ENCODE measurements at places on chromosomes 2 and 18.

DNA sequence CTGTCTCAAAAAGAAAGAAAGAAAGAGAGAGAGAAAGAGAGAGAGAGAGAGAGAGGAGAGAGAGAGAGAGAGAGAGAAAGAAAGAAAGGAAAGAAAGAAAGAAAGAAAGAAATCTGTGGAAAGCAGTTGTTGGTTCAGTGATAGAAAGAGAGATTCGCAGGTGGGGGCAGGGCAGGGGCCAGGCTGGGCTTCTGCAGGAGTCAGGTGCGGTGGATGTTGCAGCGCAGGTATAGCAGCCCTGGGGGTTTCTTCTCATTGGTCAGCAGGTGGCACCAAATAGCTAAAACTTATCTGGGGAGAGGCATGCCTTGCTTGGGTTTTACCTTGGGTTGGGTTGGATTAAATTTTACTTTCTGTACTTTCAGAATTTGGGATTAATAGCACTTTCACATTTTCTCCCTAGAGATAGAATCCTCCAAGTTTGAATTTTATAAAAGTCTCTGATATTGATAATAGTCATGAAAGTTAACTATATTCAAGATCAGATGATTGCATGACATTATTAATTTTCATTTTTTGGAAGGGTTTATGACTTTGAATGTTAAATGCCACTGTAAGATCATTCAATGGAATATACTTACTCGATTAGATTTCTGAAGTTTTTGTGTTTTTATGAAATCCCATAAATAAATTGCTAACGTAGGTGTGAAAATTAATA lies 66.6 kb downstream of the SPTBN1 start:
- peak; percentile 81 for DNase-seq

- no peak for DNase-seq
Measured at GRCh38 chr2:143209570-143210445, 80.6 kb downstream of the ARHGAP15 start.

DNA sequence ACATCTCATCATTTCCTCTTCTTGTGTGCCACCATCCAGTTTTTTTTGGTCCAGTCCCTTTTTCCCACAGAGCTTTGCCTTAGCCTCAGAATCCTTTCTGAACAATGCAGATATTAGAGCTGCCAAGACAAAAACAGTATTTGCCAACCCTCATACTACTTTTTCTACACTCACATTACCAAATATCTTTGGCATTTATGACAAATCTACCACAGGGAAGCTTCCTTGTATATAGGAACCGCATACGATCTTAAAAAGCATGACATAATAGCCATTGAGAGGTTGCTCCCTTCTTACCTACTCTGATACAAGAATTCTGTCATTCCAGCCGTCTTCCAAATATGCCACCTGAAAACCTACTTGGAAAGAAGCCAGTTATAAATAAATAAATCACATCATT lies 9.4 kb downstream of the ZNF24 start:
- no peak for DNase-seq

- no peak for DNase-seq
Measured at GRCh38 chr2:174794851-174795374, 30.6 kb upstream of the CHRNA1 start.

DNA sequence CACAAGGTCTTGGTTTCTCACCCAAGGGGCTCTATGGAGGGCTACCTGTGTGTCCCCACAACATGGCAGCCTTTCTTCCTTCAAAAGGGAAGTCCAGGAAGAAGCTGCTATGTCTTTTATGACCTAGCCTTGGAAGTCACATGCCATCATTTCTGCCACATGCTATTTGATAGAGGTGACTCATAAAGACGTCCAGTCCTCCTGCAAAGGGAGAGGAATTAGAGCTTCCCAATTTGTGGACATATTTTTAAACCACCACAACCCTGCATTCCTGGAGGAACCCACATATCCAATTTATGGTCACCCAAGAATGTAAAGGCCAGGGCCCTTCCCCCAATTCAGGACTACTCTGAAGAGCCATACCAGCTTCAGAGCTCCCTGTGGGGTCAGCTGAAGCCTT lies 246.2 kb downstream of the CYP26B1 start:
- no peak for DNase-seq

DNA sequence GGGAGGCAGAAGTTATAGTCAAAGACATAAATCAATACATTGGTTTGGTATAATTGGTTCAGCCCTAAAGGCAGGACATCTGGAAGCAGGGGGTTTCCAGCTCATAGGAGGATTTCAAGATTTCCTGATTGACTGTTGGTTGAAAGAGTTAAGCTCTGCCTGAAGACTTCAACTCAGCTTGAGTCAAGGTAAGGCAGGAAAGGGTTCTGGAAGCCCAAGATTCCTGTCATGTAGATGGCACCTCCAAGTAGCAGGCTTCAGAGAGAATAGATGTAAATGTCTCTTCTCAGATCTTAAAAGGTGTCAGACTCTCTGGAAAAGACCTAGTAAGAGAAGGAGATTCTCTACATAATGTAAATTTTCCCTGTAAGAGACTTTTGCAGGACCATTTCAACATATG lies 335.3 kb downstream of the RIT2 start:
- DNase-seq, result no peak

DNA sequence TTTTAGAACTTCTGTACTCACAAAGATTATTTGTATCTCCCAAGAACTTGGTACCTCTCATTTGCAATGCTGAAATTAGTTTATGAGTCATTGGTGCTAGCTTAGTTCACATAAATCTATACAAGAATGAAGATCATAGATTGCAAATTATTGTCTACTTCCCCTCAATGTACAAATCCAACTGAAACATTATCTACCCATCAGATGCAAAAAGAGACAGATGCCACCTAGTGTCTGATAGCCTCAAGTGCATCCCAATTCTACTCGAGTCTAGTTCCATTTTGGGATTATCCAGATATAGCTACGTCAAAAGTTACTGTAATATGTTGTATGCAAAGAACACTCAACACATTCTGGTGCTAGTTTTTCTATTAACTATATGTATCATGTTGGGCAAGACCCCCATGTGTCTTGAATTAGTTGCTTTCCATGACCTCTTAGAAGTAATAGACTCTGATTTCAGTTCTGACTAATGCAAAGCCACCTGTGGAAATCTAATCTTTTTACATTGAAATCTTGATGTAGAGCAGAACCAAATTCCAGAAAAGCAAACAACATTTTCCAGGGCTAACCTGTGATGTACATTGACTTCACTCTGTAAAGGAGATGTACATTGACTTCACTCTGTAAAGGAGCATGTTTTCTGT lies 210.0 kb downstream of the RBM43 start:
- no peak for DNase-seq

GRCh38 chr2:196849895-196850294 lies 40.7 kb upstream of the C2orf66 start:
- DNase-seq, result peak; percentile 53

GRCh38 chr18:61388010-61388409 lies 54.8 kb downstream of the CDH20 start:
- no peak for DNase-seq
